ENCODE measurements at places on chromosomes 4 and X.

- DNase-seq: no peak
Observed at GRCh38 chr4:101421386-101421785, 74.1 kb upstream of the PPP3CA start.

DNA sequence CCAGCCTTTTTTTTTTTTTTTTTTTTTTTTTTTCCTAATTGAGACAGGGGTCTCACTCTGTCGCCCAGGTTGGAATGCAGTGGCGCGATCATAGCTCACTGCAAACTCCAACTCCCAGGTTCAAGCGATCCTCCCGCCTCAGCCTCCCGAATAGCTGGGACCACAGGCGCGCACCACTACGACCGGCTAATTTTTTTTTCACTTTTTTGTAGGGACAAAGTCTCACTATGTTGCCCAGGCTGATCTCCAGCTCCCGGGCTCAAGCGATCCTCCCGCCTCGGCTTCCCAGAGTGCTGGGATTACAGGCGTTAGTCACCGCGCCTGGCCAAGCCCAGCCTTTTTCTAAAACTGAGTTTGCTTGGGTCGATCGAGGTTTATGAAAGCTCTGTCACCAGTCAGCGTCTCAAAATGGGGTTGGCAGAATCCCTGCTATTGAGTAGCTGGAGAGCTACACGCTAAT is 1.3 kb upstream of the OTUD5 start:
- DNase-seq: peak; percentile 70

DNA sequence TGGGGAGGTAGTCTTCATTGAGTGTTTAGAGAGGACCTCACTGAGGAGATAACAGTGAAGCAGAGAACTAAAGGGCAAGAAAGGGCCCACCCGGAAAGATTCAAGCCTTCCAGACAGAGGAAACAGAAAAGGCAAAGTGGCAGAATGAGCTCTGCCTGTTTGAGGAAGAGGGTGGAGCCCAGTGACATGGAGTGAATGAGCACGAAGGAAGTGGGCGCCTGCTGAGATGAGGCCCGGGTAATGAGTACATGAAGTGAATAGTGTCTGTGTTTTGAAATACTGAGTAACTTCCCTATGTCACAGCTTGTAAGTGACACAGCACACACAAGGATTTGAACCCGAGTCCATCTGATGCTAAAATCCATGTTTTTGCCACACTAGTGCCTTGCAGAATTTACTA is 32.5 kb upstream of the TLR2 start:
- no peak for DNase-seq

DNA sequence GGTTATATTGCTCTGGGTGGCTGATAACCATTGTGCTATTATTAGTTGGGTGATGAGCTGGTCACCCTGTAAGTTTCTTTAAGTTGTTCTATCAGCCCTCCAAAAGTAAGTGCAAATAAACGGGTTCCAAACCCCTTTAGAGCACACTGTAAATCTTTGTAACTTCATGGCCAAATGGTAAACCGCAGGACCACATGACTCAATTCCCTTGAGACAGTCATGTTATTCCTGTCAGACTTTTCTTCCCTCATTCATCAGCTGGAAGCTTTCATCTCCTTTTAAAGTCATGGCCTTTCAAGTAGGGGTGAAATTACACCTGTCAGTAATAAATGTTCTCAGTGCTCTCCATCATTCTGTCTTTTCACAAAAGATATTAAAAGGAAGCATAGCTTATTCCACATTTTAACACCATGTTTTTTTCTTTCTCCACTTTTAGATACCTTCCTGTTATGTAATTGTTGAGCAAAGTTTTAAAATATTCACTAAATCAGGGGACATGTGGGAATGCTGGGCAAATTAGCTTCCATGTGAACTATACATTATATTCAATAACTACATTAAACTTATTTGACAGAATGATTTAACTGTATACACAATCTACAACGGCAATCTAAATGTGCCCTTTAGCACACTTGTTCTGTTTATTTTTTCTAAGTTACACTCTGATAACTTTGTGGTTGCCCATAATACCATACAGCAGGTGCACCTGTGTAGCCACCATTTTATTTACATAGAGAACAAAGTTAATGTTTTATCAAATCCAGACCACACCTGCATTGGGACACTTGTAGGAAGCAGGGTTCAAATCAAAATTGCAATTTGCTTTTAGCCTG is 275.5 kb downstream of the CFAP299 start:
- no peak for DNase-seq

GRCh38 chrX:5324546-5324945 is 904.1 kb downstream of the NLGN4X start:
- DNase-seq: no peak

GRCh38 chr4:139961344-139961946 is 192.5 kb downstream of the MAML3 start:
- peak; percentile 30 for DNase-seq

DNA sequence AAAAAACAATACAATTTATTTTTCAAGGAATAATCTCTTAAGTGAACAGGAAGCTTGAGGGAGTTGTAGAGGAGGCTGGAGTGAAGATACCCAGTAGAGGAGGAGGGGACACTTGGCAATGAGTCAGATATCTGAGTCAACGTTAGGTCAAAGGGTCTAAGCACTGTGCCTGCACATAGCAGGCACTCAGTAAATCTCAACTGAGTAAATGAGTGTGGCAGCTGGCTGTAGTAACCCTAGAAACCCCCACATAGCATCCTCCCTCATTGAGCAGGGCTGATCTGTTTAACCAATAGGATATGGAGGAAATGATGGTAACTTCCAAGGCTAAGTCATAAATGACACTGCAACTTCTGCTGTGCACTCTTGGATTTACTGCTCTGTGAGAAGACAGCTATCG is 186.0 kb upstream of the FAM241A start:
- peak; percentile 66 for DNase-seq

GRCh38 chrX:39853417-39854030 is 244.2 kb downstream of the BCOR start:
- no peak for DNase-seq

DNA sequence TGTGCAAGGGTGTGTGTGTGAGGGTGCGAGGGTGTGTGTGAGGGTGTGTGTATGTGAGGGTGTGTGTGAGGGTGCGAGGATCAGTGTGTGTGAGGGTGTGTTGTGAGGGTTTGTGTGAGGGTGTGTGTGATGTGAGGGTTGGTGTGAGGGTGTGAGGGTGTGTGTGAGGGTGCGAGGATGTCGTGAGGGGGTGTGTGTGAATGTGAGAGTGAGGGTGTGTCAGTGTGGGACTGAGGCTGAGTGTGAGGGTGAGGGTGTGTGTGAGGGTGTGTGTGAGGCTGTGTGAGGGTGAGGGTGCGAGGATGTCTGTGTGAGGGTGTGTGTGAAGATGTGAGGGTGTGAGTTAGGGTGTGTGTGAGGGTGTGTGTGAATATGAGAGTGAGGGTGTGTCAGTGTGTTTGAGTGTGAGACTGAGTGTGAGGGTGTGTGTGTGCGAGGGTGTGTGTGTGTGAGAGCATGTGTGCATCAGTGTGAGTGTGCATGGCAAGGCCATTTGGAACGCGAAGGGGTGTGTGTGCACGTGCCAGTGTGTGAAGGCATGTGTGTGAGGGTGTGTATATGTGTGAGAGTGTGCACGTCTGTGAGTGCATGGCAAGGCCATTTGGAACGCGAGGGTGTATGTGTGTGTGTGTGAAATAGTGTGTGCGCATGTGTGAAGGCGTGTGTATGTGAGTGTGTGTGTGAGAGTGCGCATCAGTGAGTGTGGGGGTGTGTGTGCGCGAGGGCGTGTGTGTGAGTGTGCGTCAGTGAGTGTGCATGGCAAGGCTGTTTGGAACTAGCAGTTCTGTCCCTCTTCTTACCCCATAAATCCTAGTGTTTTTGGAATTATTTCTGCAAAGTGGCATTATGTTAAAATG is 69.8 kb downstream of the RGS12 start:
- DNase-seq: no peak

DNA sequence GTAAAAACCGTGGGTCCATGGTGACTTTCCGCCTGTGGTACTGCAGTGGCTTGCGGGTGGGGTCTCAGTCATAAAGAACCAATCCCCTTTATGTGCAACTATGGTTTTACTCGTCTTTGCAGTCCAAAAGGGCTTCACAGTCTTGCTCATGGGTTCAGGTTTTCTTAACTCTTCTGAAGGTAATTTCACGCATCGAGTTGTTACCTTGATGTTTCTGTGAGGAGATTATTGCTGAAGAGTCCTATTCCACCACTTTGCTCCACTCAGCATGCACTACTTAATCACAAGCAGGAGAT is 41.5 kb downstream of the F8 start:
- no peak for DNase-seq

GRCh38 chr4:149986917-149987316 is 91.3 kb upstream of the DCLK2 start:
- no peak for DNase-seq

- no peak for DNase-seq
Observed at GRCh38 chr4:139761461-139761860, 95.8 kb downstream of the MGST2 start.

GRCh38 chr4:52037689-52038102 is 403 bp downstream of the SGCB start:
- peak; percentile 38 for DNase-seq

DNA sequence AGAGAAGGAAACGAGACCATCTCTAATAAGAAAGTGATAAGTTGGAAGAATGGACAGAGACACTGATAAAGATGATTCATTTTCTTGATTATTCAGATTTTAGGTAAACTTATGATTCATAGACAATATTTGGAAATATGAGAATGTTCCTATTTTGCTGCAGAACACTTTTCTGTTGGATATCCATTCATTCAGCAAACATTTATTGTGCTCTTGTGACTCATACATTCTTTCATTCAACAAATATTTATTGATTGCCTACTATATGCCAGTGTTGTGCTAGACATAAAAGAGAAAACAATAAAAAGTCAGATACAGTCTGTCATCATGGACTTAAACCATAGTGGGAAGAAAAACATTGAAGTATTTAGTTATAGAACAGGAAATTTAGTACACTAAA is 1232.0 kb downstream of the STIM2 start:
- DNase-seq: no peak

DNA sequence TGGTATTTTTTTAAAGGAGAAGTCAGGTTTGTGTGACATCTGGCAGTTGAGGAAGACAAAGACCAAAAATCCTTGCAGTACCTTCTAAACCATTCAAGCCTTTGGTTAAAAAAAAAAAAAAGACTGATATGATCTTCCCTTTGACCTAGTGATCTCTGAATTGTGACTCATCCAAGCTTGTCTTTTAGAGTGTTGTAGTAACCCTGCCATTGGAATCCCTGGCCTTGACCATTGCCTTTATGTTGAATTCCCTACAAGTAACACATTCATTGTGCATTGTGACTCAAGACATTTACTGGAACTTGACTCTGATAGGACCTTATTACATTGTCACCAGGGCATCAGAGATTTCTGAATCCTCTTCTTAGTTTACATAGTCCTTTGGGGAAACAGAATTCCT is 1469.0 kb downstream of the TECRL start:
- no peak for DNase-seq

- no peak for DNase-seq
Observed at GRCh38 chrX:85114776-85115175, 111.1 kb downstream of the APOOL start.

DNA sequence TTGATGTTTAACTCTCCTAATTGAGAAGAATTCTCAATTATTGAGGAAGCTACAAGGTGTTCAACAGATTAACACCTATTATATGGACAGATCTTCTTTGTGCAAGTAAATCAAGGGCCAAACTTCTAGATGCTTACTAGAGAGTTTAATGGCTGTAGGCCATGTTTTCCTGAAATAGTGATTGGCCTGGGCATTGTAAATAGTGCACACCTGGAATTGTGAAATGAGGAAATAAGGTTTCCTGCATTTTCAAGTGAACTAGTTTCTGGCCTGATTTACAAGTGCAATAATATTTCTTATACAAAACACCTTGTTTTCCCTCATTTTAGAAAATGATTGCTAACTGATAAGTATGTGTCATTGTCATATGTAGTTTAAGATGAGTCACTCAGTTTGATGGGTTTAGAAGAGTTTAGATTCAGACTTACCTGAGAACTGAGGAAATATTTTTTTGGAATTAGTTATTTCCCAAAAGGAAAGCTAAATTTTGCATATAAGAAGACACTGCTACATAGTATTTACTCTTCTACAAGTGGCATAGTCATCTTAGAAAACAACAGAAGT is 21.2 kb downstream of the AFF1 start:
- DNase-seq: no peak

DNA sequence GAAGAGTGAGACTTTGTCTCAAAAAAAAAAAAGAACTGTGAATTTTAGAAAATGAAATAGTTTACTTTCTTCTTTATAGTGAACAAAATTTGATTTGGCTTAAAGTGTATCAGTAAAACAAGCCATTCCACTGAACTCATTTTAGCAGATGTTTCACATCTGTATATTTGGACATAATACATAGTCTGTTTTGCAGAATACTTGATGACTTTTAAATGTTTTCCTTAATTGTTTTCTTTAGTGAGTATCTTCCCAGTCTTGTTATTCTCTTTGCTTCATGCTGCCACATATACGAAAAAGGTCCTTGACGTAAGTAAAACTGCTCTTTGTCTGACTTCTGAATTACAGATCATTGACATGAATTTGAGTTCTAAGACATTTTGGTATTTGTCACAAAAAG is 8.3 kb downstream of the TMEM33 start:
- peak; percentile 12 for DNase-seq

DNA sequence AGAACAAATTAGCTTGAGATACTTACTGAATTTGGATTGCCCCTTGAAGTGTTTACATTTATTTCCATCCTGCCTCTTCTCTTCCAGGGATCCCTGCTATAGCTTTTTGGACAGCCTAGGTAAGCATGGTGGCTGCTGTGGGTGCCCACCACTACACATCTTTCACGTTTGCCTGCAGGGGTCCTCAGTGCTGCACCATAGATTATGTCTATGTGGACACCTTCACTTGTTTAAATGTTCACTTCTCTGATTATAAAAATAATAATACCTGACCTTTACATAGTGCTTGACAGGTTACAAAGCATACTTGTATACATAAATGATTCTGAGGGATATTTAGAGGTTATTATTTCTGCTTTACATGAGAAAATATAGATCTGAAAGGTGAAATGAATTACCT is 67.9 kb upstream of the SLC4A4 start:
- peak; percentile 37 for DNase-seq

DNA sequence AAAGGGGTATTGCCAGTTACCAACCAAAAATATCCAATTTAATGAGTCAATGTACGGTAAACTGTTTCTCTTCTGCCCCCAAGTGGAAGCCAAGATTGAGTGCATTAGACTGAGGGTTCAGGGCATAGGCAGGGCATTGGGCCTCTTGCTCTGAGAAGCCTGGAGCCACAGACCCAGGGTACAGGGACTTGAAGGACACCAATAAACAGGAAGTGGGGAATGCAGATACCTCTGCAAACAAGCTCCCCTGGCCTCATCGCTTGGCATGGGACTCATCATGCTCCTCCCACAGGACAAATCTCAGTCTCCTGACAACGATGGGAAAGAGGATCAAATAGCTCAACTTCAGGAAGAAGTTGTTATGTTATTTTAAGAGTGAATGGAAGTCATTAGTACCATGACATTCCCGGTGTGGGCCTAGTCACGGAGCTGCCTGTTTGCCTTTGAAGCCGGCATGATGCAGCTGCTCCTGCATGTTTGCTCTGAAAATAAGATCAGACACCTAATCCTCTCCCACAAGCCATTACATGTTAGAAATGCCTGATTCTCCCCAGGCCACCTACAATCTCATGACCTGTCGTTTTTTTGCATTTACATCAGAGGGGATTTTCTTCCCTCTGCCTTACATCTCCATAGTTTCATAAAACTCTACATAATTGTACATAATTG is 224.2 kb downstream of the RCHY1 start:
- peak; percentile 54 for DNase-seq

GRCh38 chr4:143437937-143438336 is 75.6 kb upstream of the SMARCA5 start:
- no peak for DNase-seq

Measured in fibroblast of villous mesenchyme (primary cell).